ENCODE measurements at places on chromosomes 5 and 9. TPM values are rescaled to one million over a fixed set of nuclear protein-coding genes. Genes with fewer than 3 reads are reported as not detected.

The ADAMTS6 gene
- 7.0 TPM for total RNA-seq

The HMGCR gene
- total RNA-seq = 145 TPM

The IFNB1 gene
- total RNA-seq = not detected

The IL13 gene
- 0.10 TPM for total RNA-seq

The DNM1 gene
- total RNA-seq = 58.4 TPM

The TMEM215 gene
- total RNA-seq = 0.39 TPM

The GPR151 gene
- not detected for total RNA-seq

The PDGFRB gene
- 90.9 TPM for total RNA-seq

The ANXA2R gene
- total RNA-seq = 1.8 TPM

The GRM6 gene
- total RNA-seq = not detected

The SV2C gene
- total RNA-seq = 0.10 TPM

The ASS1 gene
- 126 TPM for total RNA-seq

The RMND5B gene
- total RNA-seq = 20.0 TPM

The SLC6A18 gene
- not detected for total RNA-seq

The KIF4B gene
- not detected for total RNA-seq

The SMIM33 gene
- not detected for total RNA-seq

The RORB gene
- total RNA-seq = 0.39 TPM
